DMS53 (cell line): ENCODE measurements at places on chromosomes 4 and X.

DNA sequence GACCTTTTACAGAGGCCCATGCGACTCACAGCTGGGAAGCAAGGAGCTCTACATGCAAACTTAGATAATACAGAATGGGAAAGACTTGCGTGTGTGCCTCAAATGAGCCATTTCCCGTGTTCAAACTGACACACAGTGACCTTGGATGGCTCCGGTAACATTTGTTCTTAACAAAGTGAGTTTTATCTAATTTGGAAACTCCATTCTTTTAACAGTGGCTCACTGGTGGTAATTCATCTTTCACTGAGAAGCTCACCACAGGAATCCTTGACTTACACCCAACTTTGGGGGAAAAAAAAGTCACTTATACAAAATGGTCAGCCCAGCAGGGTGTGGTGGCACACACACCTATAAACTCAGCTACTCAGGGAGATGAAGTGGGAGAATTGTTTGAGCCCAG lies 190.6 kb downstream of the LDB2 start:
- DNase-seq = no peak

- DNase-seq = no peak
These were observed 55.7 kb downstream of the CD38 start for GRCh38 chr4:15833801-15834200.

DNA sequence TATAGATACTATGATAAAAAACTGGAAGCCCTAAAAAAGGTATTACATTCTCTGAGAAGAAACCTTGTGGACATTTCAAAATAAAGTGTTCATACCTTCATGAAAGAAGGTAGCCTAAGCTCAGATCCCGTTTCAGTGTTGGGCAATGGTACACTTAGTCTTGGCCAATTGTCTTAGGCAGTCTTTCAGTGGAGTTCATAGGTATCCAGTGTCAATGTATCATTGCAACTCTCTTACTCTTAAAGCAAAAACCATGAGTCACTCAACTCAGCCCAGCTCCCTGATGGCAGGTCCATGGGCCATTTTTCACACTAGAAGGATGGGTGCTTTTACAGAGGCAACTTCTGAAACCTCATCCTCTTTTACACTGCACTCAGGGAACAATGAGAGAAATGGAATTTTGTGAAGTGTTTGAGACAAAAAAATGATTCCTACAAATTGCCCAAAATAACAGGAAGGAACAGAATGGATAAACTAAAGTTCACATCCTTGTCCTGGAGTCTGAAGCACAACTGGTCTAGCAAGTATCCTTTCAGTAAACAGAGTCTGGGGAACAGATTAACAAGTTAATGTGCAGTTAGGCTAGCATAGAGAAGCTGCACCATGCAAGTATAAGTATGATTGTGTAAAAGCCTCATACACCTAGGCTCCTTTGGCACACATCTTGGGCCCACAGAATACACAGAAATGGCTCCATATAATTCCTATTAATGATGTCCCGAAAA lies 7.0 kb upstream of the ZNF827 start:
- DNase-seq = peak; percentile 21

DNA sequence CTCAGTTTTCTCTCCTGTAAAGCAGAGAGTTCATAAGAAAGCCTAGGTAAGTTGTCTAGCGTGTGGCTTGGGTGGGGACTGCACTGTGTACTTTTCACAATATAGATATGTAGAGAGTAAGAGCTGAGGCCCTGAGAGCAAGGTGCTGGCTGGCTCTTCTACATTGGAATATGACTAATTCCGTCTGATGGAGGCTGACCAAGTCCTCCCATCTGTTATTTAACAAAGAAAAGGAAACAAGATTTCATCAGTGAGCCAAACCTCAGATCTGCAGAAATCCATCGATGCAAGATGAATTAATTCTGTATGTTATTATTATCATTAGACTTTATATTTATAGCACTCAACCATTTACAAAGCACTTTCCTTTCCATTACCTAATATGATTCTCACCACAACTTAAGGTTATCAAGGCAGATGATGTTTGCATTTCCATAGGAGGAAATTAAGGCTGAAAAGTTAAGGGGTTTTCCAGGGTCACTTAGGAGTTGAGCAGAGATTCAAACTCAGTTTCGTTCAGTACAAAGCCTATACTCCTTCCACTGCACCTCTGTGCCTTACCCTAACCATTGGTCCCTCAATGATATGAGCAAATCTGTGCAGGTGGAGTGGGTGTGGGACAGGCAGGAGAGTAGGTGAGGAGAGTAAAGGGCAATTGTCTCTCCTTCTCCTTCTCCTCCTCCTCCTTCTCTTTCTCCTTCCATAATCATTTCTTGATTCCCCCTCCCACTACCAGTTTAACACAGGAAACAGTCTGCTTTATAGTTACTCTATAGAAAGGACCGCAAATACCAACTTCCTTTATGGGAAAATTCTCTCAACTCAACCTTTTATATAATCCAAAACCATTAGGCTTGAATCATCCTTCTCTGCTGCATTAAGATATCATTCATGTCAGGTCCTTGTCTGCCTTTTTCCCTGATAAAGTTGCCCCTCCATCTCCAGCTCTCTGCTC lies 27.6 kb upstream of the SRD5A3 start:
- no peak for DNase-seq

DNA sequence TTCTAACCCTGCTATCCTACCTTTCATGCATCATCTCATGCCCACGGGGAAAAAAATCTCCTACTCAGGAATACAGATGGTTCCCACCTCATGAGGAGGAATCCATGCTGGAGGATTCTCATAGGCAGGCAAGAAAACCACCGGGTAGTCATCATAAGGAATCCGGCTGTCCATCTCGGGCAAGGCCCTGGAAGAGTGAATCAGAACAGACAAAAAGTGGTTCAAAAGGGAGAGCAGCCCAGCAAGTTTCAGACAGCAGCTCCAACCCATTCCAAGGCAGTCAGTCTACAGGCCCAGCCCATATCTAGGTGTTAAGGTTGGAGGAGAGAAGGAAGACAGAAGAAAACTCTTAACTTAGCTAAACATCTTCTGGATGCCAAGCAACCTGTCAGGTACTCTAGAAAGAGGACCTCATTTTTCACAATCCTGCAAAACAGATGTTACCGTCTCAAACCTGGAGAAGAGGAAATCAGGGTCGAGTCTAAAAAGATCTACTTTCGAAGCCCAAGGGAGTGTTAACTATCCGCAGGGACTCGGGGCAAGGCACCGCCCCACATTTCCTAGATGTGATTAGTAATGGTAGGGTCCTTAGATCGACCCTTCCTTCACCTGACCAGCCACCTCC lies 447 bp downstream of the PDZD11 start:
- no peak for DNase-seq

DNA sequence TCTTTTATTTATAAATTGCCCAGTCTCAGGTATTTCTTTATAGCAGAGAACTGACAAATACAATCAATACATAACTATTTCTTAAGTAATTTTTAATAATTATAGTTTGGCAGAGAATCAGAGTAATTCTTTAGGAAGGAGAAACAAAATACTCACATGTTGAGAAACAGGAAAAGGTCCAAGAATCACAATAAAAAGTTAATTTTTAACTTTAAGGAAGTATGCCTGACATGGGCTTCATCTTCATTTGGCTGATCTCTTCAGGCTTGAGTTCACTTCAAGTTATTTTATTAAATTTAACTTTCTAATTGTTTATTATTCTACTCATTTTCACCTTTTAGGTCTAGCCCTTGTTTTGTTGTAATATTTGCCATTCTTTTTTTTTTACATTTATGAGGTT lies 36.1 kb upstream of the RNF150 start:
- DNase-seq = peak; percentile 24

DNA sequence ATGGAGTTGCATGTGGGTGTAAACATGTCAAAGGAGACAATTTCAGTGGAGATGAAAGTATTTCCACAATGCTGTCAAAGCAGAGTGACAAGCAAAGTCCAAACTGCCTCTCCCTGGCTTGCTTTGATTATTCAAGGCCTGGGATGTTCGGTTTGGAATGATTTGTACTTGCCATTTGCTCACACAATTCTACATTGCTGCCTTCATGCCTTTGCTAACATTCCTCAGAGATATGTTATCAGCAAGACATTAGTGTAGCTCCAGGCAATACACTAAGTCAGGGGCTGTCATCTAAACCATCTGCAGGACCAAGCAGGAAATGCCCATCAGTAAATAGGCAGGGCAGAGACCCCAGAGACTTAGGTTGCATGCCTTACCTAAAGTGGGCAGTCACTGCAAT lies 79.6 kb upstream of the C1QTNF7 start:
- no peak for DNase-seq

DNA sequence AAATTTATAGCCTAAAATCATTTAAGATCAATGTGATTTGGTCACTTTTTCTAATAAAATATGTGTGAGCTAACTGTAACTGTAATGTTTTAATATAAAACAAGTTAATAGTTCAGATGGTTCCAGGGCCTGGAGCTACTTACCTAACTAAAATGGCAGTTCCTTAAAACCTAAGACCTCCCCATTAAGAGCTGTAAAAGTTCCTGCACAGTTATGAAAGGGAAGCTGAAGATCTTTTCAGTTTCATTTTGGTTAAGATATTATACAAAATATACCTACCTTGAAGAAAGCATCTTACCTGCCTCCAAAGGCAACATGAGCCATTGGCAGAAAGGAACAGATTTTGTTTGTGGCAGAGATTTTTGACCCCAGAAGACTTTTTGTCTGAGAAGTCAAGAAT lies 30.1 kb downstream of the HPF1 start:
- DNase-seq = no peak

- DNase-seq = peak; percentile 8
These were observed 175.8 kb downstream of the CCNG2 start for GRCh38 chr4:77332696-77333270.

GRCh38 chr4:98204236-98204553 lies 57.0 kb upstream of the RAP1GDS1 start:
- DNase-seq = no peak

DNA sequence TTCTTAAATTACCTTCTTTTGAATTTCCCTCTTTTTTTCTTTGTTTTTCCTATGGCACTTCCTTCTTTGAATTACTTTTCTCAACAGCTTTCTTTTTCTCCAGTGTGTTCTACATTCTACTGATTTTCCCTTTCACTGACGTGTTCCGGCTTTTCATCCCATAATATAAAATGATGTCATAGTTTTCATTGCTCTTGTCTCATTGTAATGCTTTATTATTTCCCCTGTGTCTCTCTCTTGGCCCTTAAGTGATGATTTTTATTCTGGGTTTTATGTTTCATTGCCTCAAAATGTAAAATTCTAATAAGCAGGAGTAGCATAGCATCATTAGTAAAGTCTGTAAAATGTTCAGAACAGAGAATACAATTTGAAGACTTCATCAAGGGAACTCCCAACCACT lies 299.3 kb downstream of the KCTD8 start:
- DNase-seq = no peak

DNA sequence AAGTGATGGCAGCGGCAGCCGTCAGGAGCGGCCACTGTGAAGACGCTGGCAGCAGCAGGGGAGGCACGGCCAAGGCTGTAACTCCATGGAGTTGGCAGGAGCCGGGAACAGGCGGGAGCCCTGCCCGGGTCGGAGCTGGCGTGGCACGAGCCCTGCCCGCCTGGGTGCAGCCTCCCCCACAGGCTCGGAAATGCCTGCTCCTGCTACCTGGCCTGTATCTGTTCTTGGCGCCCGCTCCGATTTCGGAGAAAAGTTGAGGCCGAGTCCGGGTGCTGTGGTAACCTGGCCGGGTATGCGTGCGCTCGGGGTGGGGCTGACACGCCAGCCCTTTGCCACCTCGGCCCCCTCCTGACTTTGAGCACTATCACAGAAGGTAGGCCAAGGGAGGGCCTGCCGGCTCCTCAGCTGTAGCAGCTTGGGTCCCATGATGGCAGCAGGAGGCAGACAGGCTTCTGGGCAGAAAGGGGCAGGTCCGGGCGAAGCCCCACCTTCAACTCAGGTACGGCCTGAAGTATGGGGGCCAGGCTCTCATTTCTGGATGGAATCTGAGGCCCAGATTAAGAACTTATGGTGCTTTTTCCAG lies 51.2 kb upstream of the SHISA3 start:
- no peak for DNase-seq

DNA sequence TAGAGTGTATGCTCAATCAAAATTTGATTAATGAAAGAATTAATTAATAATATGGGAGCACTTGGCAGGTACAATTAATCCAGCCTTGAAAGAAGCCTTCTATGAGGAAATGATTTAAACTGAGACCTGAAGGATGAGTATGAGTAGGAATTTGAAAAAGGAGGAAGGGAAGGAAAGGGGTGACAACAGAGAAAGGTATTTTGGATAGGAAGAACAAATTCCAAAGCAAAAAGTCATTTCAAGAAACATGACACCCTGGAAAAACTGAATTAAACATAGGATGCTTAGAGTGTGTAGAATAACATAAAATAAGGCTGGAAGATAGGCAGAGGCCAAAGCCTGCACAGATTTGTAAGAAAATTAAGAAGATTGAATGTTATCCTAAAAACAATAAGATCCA lies 29.6 kb downstream of the PHOX2B start:
- no peak for DNase-seq

- DNase-seq = peak; percentile 62
These were observed 176.2 kb upstream of the CXorf66 start for GRCh38 chrX:140141444-140142029.

DNA sequence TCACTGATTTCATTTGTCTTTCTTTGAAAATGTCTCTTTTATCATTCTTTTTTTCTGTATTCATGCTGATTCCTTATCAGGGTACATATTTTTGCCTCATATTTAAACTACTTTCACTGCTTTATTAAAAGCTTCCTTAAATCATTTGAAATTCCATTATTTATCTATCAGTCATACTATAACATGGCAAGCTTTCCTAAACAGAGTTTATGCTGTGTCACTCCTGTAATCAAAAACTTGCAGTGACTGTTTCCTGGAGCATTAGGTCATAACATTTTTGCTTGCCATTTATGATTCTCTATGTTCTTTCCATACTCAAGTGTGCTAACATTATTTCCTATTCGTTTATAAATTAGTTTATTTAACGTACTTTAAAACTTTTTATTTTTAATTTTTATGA lies 203.7 kb downstream of the BMPR1B start:
- peak; percentile 46 for DNase-seq

DNA sequence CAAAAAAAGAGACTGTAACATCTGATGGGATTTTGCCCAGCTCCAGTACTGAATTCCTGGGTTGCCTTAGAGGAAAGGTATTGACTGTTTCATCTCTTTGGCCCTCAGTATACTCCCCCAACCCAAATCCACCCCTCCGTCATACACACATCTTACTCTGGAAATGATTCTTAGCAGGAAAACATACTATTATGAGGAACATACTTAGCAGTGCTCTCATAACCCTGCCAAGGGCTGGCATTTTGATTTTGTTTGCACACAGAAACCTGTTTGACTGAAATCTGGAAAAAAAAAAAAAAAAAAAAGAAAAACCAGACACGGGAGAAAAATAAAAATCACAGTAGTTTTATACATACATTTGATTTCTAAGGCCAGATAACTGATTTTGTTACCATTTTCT lies 19.4 kb upstream of the AR start:
- no peak for DNase-seq

- no peak for DNase-seq
These were observed 1336.5 kb downstream of the PCDH19 start for GRCh38 chrX:99073551-99073950.

- DNase-seq = no peak
These were observed 157.7 kb downstream of the SMIM20 start for GRCh38 chr4:26071688-26072087.

DNA sequence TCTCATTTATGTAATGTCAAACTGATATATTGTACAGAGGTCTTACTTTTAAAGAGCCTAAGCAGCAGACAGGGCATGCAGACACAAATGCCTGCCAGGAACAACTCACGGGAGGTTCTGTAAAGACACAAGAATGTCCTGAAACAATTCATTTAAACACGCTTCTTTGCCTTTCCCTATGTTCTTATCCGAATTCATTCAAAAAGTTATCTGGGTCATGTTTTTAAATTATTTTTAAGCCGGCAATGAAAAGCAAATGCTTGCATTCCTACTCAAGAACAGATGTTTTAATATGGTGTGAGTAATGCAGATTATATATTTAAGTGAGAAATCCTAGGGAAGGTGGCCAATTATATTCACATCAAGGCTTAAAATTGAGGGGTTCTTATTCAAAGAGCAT lies 192.6 kb downstream of the PDGFC start:
- no peak for DNase-seq
